Nasal cavity respiratory epithelium epithelial cell of viscerocranial mucosa (primary cell): ENCODE measurements at places on chromosomes 3 and 15. TPM values are rescaled to one million over a fixed set of nuclear protein-coding genes. Genes with fewer than 3 reads are reported as not detected.

LTF gene
- under 0.01 TPM in 2 replicates for total RNA-seq

HHLA2 gene
- total RNA-seq: not detected in 2 replicates

ALDH1L1 gene
- total RNA-seq: 1.0 and 21.5 TPM in 2 replicates

CLDN18 gene
- not detected in 2 replicates for total RNA-seq

PTPRG gene
- 23.2 and 34.7 TPM in 2 replicates for total RNA-seq

CFAP100 gene
- total RNA-seq: not detected in 2 replicates

CPN2 gene
- not detected in 2 replicates for total RNA-seq

CLPX gene
- 62.2 and 88.3 TPM in 2 replicates for total RNA-seq

DNAH12 gene
- under 0.01 and 0.21 TPM in 2 replicates for total RNA-seq

SAMD7 gene
- total RNA-seq: not detected in 2 replicates

CD86 gene
- total RNA-seq: 0.07 TPM in 1 of 2 replicates, not detected in the other

C3orf20 gene
- total RNA-seq: not detected in 2 replicates

SLC24A5 gene
- total RNA-seq: not detected in 2 replicates

PLSCR2 gene
- total RNA-seq: under 0.01 and 0.28 TPM in 2 replicates

SLC9A9 gene
- 1.0 and 8.9 TPM in 2 replicates for total RNA-seq

TMC3 gene
- not detected in 2 replicates for total RNA-seq

NRG4 gene
- 0.85 TPM in 1 of 2 replicates, not detected in the other for total RNA-seq

MINDY2 gene
- total RNA-seq: 26.8 and 41.0 TPM in 2 replicates

LINGO1 gene
- under 0.01 TPM in 1 of 2 replicates, not detected in the other for total RNA-seq

POPDC2 gene
- 0.28 and 0.34 TPM in 2 replicates for total RNA-seq

IFT57 gene
- total RNA-seq: 26.3 and 29.8 TPM in 2 replicates

RGMA gene
- total RNA-seq: 3.1 and 6.6 TPM in 2 replicates

AHSG gene
- not detected in 2 replicates for total RNA-seq

SLC28A2 gene
- total RNA-seq: not detected in 2 replicates

IL5RA gene
- not detected in 2 replicates for total RNA-seq

GABRG3 gene
- total RNA-seq: not detected in 2 replicates

CLDN16 gene
- 1.0 and 3.4 TPM in 2 replicates for total RNA-seq

OCA2 gene
- total RNA-seq: under 0.01 and 2.5 TPM in 2 replicates

AGBL1 gene
- total RNA-seq: not detected in 2 replicates

PLA2G4F gene
- total RNA-seq: 6.5 and 9.6 TPM in 2 replicates

DPPA2 gene
- total RNA-seq: not detected in 2 replicates

SNX22 gene
- under 0.01 and 0.07 TPM in 2 replicates for total RNA-seq

MYL3 gene
- not detected in 2 replicates for total RNA-seq

CD96 gene
- under 0.01 TPM in 1 of 2 replicates, not detected in the other for total RNA-seq

ABI3BP gene
- total RNA-seq: 0.68 and 3.1 TPM in 2 replicates

RAB5A gene
- 86.8 and 96.0 TPM in 2 replicates for total RNA-seq

ITGA11 gene
- total RNA-seq: under 0.01 TPM in 1 of 2 replicates, not detected in the other

FAM174B gene
- under 0.01 and 1.3 TPM in 2 replicates for total RNA-seq

XIRP1 gene
- total RNA-seq: not detected in 2 replicates

PRTG gene
- under 0.01 TPM in 1 of 2 replicates, not detected in the other for total RNA-seq

CHRNA7 gene
- 0.34 and 0.50 TPM in 2 replicates for total RNA-seq

BDH1 gene
- 13.4 and 15.0 TPM in 2 replicates for total RNA-seq
